ENCODE measurements at places on chromosomes 12 and 14.

- no peak for DNase-seq
Observed at GRCh38 chr12:53935383-53936341, 3.0 kb upstream of the HOXC13 start.

- no peak for DNase-seq
Observed at GRCh38 chr14:101125313-101125712, 221.8 kb upstream of the RTL1 start.

DNA sequence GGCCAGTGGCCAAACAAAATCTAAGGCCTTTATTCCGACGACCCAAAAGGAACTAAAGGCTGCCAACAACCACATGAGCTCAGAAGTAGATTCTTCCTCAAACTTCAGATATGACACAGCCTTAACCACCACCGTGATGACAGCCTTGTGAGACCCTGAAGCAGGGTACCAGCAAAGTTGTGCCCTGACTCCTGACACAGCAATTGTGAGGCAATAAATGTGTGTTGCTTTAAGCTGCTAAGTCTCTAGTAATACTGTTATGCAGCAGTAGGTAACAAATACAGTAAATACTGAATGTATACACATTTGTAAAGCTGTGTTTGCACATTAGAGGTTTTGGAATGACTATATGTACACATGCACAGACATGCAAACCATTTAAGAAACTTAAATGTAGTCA is 10.7 kb upstream of the SLC6A13 start:
- no peak for DNase-seq

- no peak for DNase-seq
Observed at GRCh38 chr12:72346363-72346944, 74.3 kb downstream of the TRHDE start.

GRCh38 chr12:24901576-24902461 is 47.1 kb downstream of the BCAT1 start:
- no peak for DNase-seq

- DNase-seq, result peak; percentile 48
Observed at GRCh38 chr14:89621009-89621421, 204.0 kb upstream of the FOXN3 start.
